ENCODE measurements at places on chromosomes 3 and 15.

DNA sequence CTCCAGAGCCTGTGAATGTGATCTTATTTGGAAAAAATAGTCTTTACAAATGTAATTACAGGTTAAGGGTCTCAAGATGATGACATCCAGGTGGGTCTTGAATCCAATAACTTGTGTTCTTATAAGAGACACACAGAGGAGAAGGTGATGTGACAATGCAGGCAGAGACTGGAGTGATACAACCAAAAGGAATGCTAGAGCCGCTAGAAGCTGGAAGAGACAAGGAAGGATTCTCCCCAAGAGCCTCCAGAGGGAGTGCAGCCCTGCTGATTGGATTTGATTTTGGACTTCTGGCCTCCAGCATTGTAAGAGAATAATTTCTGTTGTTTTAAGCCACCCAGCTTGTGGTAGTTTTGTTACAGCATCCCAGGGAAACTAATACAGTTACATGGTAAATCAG, 9.7 kb downstream of the MYH15 start:
- no peak for DNase-seq

- peak; percentile 30 for DNase-seq
These were observed 2.9 kb upstream of the C15orf39 start for GRCh38 chr15:75198560-75199356.

DNA sequence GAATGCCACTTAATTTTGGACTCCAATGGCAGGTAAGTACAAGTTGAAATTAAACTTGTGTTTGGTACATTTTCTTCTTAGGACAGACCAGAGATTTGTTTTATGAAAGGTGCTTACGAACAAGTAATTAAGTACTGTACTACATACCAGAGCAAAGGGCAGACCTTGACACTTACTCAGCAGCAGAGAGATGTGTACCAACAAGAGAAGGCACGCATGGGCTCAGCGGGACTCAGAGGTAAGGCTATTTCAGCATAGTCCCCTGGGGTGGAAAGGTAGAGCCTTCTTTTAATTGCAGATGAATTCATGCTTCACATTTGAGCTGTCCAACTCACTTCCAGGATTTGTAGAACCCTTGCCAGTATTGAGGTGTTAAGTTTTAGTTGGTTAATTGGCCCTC, 51.4 kb downstream of the ASTE1 start:
- no peak for DNase-seq

- DNase-seq, result peak; percentile 98
These were observed 37.2 kb downstream of the IL20RB start for GRCh38 chr3:136994772-136995516.

GRCh38 chr3:170055209-170055608, 17.4 kb downstream of the GPR160 start:
- DNase-seq, result no peak

- peak; percentile 43 for DNase-seq
These were observed 16.0 kb upstream of the CCNL1 start for GRCh38 chr3:157175691-157176507.

GRCh38 chr15:71469413-71469812, 340.9 kb upstream of the NR2E3 start:
- no peak for DNase-seq

DNA sequence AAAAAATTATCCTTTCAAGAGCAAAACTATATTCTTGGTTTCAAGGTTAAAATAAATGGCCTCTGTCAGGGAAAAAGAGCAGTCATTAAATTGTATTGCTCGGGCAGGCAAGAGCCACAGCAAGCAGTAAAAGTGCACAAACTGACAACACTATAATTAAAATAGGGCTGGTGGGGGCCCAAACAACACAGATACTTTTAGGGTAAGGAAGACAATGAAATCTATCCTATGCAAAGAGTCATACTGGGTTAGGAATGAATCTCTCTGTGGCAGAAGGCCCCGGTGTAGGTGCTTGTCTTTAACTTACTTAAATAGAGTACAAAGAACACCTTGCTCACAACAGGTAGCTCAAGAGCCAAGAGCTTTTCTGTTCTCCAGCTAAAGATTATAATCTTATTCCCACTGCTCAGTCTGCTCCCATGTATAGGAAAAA, 94.7 kb downstream of the DLG1 start:
- DNase-seq, result no peak

DNA sequence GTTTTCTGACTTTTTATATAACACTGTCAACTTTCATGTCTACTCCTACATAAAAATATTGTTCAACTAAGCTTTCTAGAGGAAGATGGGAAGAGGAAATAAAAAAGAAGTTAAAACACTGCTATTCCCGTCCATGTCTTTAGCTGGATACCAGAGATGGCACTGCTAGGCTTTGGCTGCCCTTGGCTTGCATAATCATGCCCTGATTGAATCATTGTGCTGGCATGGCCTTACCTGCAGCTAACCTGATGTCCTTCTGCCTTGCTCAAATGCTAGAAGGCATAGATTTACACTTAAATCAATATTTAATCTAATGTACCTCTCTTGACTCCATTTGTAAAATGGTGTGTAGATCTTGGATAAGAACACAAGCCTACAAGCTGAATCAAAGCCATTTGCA, 539.7 kb upstream of the IL12A start:
- DNase-seq, result no peak

DNA sequence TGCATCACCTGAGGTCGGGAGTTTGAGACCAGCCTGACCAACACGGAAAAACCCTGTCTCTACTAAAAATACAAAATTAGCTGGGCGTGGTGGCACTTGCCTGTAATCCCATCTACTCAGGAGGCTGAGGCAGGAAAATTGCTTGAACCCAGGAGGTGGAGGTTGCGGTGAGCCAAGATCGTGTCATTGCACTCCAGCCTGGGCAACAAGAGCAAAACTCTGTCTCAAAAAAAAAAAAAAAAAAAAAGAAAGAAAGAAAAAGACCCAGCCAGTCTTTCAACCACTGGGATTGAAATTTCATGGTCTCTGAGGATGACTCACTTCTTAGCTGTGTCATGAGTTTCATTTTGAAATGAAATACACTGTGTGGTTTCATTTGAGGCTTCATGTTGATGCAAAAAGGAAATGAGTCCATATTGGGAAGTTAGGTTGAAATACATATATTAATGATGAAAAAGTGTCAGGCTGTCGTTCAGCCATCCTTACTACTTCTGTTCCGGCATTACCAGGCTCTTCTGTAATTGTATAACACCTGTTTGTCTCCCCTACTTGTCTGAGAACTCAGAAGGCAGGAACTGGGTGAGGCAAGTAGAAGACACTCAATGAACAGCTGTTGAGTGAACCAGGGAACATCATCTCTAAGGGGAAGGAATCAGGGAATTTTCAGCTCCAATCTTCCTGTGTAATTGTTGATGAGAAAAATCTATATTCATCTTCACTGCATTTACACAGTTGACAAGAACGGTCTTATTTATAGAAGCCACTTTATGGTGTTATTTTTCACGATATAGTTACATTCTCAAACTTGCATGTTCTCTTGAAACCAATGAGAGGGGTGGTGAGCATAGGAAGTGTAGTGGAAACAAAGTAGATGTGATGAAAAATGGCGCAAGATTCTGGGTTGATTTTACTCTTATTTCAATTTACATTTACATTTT, 87.4 kb downstream of the NFKBIZ start:
- DNase-seq, result peak; percentile 45

- DNase-seq, result no peak
These were observed 366.2 kb upstream of the ROPN1 start for GRCh38 chr3:124358156-124358555.

GRCh38 chr3:33491721-33492120, 51.5 kb upstream of the UBP1 start:
- no peak for DNase-seq

DNA sequence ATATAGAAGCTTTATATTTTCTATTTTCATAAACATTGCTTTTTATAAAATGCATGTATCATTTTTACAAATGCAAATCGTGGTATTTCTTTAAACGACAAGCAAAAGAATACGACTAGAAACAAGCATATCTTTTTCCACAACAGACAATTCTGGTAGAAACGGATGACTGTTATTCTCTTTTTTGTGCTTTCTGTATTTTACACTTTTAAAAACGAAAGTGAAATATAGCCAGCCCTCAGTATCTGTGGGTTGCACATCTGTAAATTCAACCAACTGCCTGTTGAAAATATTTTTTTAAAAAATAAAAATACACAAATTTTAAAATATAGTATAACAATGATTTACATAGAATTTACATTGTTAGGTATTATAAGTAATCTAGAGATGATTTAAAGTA, 61.3 kb downstream of the PRTG start:
- no peak for DNase-seq

DNA sequence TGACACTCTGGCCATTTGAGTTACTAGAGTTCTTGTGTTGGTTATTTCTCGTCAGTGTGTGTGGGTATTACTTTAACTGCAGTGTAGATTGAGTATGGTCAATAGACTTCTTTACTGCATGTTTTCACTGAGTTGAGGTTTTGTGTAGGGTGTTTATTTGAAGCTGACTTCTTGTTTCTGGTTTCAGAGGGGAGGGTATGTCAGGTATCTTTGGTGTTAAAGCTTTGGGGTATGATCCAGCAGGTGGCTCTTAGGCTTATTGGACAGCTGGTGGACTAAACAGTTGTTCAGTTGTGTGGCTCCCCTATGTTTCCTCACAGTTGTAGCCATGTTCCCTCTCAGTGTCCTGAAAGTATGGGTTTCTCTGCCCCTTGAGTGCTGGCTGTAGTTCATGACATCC, 72.0 kb downstream of the AKAP13 start:
- no peak for DNase-seq

DNA sequence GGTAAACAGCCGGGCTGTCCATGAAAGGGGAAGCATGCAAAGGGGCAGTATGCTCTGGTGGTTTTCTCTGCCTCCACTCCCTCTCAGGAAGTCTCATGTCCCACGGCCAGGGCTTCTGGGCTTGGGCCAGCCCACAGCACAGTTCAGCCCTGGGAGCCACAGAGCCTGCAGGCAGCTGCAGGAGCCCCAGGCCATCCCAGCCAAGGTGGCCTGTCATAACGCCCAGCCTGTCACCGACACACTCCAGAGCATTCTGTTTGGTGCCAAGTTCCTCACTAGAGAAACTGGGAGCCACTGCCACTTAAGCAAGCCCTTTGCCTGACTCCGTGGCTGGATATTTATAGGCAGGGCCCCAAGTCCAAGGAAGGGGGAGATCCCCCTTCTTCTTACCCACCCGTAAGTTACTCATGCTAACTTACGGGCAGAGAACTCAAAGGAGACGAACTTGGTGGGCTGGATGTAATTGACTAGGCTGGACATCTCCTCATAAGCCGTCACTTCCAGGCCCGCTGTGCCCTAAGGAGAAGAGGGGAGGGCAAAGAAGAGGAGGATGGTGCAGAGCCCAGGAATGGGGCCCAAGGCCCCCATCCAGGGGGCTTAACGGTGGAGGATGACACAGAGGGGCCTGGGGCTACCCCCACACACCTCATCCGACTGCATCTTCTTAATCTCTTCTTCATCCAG, 11.7 kb downstream of the PLCB2 start:
- no peak for DNase-seq

DNA sequence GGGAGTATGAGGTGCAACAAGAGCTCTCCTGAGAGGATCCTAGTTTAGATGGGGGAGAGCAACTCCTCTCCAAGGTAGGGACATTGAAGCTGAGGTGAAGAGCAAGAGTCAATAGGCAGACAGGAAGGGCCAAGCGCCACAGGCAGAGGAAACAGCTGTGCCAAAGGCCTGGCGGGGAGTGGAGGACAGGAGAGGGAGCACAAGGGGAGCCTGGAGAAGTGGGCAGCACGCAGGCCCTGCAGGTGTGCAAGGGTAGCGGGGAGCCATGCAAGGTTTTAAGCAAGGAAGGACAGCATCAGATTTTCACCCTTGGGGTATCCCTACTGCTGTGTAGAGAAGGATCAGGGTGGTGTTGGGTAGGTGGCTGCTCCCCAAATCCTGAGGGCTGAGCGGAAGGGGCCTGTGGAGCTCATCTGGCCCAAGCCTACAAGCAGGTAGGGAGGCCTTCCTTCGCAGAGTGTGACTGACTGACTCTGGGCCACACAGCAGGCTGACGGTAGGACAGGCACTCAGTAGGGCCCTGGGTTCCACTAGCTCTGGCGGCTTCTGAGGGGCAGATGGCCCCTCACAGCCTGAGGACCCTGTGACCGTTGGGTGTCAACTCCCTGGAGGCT, 13.3 kb downstream of the CHST13 start:
- DNase-seq, result no peak

DNA sequence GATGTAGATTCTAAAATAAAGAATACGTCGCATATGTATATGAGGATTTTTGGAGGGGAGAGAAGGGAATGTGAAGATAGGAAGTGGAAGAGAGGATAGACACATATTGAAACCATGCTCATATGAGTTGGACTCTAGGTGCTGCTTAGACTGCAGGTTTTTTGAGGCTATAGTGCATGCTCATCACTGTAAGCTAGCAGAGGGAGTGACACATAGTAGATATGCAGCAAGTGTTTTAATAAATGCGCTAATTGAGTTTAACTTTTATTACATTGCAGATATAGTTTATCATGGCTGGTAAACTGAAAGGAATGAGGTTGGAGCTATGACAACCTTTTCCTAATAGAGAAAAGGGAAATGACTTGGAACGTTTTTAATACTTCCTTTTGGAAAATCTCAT, 7.7 kb downstream of the SEMA6D start:
- no peak for DNase-seq

DNA sequence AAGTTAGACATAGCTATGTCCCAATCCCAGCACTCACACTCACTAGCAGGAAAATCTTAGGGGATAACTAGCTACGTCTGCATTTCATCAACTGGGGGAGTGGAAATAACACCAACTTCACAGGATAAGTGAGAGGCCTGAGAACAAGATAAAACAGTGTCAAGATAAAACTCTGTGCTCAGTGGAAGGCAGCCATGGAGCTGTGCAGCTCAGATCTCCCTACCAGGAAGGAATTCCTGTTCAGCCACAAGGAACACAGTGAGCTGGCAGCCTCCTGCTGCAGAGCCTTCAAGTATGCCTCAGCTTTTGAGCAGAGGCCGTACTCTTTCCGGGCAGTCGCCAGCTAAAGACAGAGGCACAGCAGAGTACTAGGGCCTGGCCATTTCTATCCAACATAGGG, 115.8 kb upstream of the TOPAZ1 start:
- DNase-seq, result no peak

DNA sequence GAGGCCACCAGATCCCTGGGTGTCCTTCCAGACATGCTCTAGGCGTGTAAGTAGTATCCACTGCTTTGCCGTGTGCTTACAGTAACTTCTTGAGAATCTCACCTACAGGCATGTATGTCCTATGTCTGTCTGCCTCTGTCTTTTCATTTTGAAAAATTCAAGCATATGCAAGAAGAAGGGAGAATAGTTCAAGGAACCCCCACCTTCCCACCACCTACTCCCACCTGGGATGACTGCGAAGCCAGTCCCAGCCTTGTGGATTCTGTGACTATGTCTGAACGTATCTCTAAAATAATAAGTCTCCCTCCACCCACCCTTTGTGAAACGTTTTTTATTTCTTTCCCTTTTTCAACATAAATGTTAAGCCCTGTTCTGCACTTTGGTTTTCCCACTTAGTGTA, 15.0 kb downstream of the CHST13 start:
- DNase-seq, result no peak

DNA sequence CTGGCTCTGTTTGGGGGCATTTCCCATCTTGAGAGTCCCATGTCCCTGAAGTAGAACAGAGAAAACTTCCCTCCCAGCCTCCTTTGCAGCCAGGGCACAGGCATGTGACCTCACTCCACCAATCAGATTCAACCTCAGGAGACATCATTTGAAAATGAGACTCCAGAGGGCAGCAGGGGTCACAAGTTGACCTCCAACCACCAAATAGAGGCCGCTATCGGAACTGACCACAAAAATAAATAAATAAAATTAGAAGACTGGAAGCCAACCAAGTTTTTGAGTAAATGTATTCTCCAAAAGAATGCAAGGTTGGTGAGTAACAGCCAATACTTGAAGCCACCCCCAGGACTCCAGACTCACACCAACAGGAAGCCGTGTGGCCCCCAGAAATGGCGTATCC, 106.5 kb downstream of the CHSY1 start:
- DNase-seq, result no peak

GRCh38 chr15:91456921-91457320, 356.9 kb downstream of the SV2B start:
- no peak for DNase-seq
